Stimulated activated CD8-positive, alpha-beta memory T cell treated with anti-CD3 and anti-CD28 coated beads, Interleukin-2, amount 100 ng/mL, for 1 hour (primary cell): ENCODE measurements at places on chromosomes 5 and 9.

GRCh38 chr9:68949271-68950000, 64.5 kb downstream of the PRKACG start:
- no peak for DNase-seq

GRCh38 chr9:3136686-3137346, 292.9 kb upstream of the PUM3 start:
- DNase-seq: no peak

GRCh38 chr5:93163010-93163663, 417.9 kb downstream of the NR2F1-AS1 start:
- DNase-seq: no peak

- no peak for DNase-seq
Measured at GRCh38 chr9:135582966-135583687, 21.6 kb downstream of the PAEP start.

DNA sequence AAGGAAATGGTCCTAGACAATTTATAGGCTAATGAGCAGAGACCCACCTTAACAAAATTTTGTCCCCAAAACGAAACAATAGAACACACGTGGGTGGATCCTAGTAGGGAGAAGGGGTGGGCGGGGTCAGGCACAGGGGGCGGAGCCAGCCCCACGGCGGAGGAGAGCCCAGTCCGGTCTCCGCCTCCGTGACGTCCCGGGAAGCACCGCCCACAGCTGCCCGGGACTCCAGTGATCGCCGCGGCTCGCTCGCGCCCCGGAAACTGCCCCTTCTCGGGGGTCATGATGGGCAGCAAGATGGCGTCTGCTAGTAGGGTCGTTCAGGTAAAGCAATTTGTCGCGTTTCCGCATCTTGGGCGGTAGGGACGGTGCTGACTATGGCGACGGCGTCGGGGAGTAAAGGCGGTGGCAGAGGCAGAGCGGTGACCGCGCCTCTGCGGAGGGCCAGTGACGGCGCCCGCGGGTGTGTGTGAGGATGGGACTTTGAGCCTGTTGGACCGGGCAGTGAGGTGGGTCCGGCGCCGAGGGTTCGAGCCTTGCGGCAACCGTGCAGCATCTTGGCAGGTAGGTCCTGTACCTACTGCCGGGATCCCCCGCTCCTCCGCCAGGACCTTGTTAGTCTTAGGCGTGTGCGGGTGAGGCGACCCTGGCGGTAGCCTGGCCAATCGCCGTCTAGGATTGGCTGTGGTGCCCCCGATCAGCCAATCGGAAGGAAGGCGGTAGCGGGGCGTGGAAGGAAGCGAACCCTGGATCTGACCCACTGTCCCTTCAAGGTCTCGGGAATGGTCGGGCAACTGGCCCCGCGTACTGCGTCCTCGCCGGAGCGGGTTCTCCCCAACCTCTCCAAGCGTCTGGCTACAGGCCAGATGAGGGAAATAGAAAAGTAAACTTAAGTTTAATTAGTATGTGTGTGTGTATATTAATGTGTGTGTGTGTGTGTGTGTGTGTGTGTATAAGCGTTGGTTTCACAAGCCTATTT, 16.8 kb upstream of the CDK7 start:
- DNase-seq: peak; percentile 96

- DNase-seq: no peak
Measured at GRCh38 chr5:60332244-60333004, 367.5 kb downstream of the DEPDC1B start.
